ENCODE measurements at places on chromosomes 13 and 19.

DNA sequence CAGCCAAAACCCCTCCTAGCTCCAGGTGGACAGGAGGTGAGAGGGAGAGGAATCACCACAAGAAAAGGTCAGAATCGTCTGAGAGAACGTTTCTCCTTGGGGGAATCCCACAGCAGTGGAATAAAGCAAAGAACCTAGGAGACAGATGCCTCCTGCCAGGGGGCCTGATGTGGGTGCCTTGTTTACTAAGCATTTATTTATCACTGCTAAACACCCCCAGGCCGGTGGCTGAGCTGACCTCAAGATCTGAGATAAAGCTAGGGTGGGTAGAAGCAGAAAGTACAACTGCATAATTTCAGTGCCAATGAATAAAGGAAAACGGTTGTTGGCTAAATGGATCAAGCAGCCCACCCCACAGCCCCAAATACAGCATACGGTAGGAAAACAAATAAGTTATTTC lies 33.9 kb upstream of the ATP11A start:
- DNase-seq, result no peak

DNA sequence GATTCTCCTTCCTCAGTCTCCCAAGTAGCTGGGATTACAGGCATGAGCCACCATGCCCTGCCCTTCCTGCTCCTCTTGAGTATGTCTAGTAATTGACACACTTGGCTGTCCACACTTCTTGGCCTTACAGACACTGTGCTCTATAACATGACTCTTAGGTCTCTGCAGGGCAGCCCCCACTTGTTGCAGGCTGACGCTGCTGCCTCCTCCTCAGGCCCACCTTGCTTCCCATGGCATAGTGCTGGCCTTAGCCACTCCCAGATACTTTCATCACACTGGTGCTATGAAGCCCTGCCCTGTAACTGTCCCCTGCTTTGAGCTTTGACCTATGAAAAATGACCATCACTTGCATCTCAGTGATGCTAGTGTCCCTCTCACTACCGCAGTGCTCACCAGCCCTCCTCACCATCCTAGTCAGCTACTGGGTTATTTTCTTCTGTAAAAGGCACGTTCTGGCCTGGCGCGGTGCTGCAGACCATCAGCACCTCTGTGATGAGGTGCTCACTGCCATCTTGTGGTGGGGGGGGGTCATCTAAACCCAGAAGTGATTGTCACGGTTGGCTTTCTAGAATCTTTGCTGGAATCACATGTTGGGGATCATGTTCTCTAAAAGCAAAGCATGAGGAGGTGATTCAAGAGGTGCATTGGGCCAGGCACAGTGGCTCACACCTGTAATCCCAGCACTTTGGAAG lies 9.8 kb downstream of the ERICH4 start:
- no peak for DNase-seq

DNA sequence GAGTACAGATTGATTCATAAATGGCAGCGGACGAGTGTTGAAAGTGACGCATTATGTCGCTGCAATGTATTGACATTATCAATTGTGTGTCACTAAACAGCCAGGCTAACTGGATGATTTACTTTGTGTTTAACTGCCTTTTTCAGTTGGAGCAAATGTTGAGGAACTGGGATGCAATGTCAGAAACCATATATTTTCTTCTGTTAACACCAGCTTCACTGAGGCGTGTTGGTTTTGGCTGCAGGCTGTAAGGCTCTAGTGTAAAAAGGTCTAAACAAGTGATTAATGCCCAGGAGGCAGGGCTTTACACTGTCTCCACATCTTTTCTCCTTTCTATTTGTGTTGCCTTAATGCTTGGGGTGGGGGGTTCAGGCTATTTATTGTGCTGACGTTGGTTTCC lies 80.1 kb downstream of the GGACT start:
- no peak for DNase-seq

- DNase-seq, result no peak
Observed at GRCh38 chr13:94063848-94064247, 415.6 kb downstream of the DCT start.

GRCh38 chr19:35125749-35126623 lies 8.9 kb downstream of the LGI4 start:
- no peak for DNase-seq

- DNase-seq, result no peak
Observed at GRCh38 chr19:40752257-40752781, 1.3 kb downstream of the SNRPA start.

DNA sequence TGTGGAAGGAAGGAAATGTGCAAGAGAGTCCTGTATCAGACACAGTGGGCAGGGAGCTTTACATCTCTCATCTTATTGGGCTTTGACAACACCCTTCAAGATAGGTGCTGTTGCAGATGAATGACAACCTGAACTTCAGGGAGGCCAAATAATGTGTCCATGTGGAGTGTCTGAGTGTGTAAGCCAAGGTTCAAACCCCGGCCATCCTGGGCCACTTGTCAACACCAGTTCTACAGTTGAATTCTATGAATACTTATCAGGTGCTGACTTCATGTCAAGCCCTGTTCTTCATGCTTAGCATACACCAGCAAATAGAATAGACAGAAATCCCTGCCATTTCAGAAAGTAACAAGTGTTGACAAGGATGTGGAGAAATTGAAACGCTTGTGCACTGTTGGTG lies 354.4 kb downstream of the KCNRG start:
- no peak for DNase-seq

GRCh38 chr19:28583713-28584112 lies 629.2 kb downstream of the UQCRFS1 start:
- no peak for DNase-seq

- DNase-seq, result no peak
Observed at GRCh38 chr13:77815330-77815729, 103.3 kb downstream of the EDNRB start.

- no peak for DNase-seq
Observed at GRCh38 chr13:36616706-36617105, 57.1 kb upstream of the SERTM1 start.

GRCh38 chr13:67568205-67568604 lies 338.1 kb upstream of the PCDH9 start:
- no peak for DNase-seq

DNA sequence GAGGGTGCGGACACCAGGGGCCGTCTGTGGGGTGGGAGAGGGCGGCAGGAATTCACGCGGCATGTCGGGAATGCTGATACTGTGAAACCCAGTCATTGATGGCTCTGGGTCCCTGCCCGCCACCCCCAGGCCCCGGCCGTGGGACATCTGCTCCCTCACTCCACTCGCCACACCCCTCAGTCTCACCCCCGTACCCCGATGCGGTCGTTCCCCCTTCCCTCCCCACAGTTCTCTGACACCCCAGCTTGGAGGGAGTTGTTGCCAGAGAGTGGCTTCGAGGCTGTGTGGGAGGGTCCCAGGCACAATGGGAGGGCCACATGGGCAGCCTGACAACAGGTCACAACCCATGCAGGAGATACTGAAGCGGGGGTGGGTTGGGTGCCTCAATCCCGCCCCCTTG lies 1.8 kb downstream of the MAG start:
- DNase-seq, result no peak

GRCh38 chr19:1018932-1019615 lies 1.8 kb downstream of the TMEM259 start:
- no peak for DNase-seq

- peak; percentile 73 for DNase-seq
Observed at GRCh38 chr19:15213715-15214381, 13.1 kb upstream of the NOTCH3 start.

DNA sequence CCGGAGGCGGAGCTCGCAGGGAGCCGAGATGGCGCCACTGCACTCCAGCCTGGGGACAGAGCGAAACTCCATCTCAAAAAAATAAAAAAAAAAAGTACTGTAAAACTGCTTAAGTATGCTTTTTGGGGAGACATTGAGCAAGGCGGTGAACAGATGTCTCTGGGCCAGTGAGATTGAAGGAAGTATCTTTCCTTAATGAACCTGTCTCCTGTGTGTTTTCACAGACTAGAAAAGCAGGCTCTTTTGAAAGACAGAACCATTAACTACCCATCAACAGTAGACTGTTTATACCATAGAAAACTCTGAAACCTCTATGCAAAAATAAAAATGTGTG lies 1.5 kb upstream of the ECH1 start:
- no peak for DNase-seq

- no peak for DNase-seq
Observed at GRCh38 chr13:79466872-79467271, 14.1 kb upstream of the NDFIP2 start.

- peak; percentile 96 for DNase-seq
Observed at GRCh38 chr19:9309974-9310446, 372 bp upstream of the ZNF699 start.
